ENCODE measurements at places on chromosomes 11 and 22. TPM values are rescaled to one million over a fixed set of nuclear protein-coding genes. Genes with fewer than 3 reads are reported as not detected.

The PHOX2A gene
- not detected for total RNA-seq

- H3K36me3 ChIP-seq = no peaks in the 10 kb centered on the region
- H3K27me3 ChIP-seq = no peaks in the 10 kb centered on the region
- H3K4me3 ChIP-seq = no peak overlapping the region
- H3K27ac ChIP-seq = no peak overlapping the region
- H3K4me1 ChIP-seq = no peaks in the 10 kb centered on the region
Measured at GRCh38 chr11:92638678-92639077, 330.8 kb upstream of the MTNR1B start.

The HORMAD2 gene
- total RNA-seq = not detected

GRCh38 chr11:134069426-134070341 lies 812 bp downstream of the JAM3 start:
- H3K4me3 ChIP-seq = peak overlapping the region; percentile 36
- peaks cover 13% of the 10 kb centered on the region for H3K27me3 ChIP-seq
- H3K4me1 ChIP-seq = 0 out of 2 replicates have a peak, but pooled peaks cover 2% of the 10 kb centered on the region
- no peaks in the 10 kb centered on the region for H3K36me3 ChIP-seq
- no peak overlapping the region for H3K27ac ChIP-seq

The SMARCB1 gene
- total RNA-seq = 91.8 TPM

GRCh38 chr22:42376711-42377554 lies 55.3 kb downstream of the NFAM1 start:
- peaks cover 3% of the 10 kb centered on the region for H3K27me3 ChIP-seq
- DNase-seq = no peak
- no peak overlapping the region for H3K4me3 ChIP-seq
- H3K4me1 ChIP-seq = no peaks in the 10 kb centered on the region
- no peak overlapping the region for H3K27ac ChIP-seq
- H3K36me3 ChIP-seq = no peaks in the 10 kb centered on the region

The AHNAK gene
- 306 TPM for total RNA-seq

DNA sequence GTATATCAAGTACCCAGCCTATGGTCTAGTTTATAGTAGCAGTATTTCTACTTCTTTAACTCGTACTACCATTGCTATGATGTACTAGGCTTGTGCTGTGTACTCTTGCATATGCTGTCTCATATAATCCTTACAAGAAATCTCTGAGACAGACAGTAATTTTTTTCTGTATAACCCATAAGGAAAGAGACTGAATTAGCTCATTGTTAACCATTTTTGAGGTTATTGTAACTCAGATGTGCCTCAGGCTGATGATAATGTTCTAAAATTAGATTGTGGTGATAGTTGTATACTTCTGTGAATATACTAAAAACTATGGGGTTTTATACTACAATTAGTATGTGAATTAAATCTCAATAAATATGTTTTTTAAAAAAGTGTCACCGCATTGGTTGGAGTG lies 112.2 kb upstream of the RRM1 start:
- no peak overlapping the region for H3K4me3 ChIP-seq
- no peak for DNase-seq
- no peaks in the 10 kb centered on the region for H3K27me3 ChIP-seq
- H3K36me3 ChIP-seq = no peaks in the 10 kb centered on the region
- H3K27ac ChIP-seq = no peak overlapping the region
- no peaks in the 10 kb centered on the region for H3K4me1 ChIP-seq

- DNase-seq = no peak
- no peak overlapping the region for H3K4me3 ChIP-seq
- H3K27me3 ChIP-seq = no peaks in the 10 kb centered on the region
- H3K27ac ChIP-seq = no peak overlapping the region
- no peaks in the 10 kb centered on the region for H3K36me3 ChIP-seq
- H3K4me1 ChIP-seq = no peaks in the 10 kb centered on the region
Measured at GRCh38 chr11:2342981-2343380, 34.1 kb upstream of the CD81 start.

DNA sequence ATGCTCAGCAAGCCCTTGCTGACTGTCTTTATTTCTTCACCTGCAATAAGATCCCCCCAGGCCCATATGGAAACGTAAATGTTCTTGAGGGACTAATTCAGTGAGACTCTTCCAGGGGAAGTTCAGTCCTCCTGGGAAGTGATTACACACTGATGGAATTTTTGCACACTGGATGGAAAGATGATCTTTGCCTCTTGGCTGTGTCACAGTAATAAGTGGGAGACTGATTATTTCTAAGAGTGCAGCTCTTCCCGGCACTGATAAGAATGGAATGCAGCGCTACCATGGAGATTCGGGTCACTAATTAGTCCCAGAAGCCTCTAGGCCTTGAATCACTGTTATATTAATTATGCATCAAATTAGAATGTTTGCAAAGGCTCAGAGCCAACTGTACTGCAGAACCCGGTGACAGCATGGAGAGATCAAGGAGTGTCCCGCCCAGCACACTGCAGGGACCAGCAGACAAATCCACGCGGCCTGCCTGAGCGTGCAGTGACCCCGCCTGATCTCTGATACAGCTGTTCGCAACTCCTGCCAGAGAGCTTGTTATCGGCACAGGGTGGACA lies 178.3 kb downstream of the SNX19 start:
- no peaks in the 10 kb centered on the region for H3K27me3 ChIP-seq
- no peak for DNase-seq
- no peaks in the 10 kb centered on the region for H3K36me3 ChIP-seq
- H3K4me1 ChIP-seq = peaks cover 9% of the 10 kb centered on the region
- no peak overlapping the region for H3K27ac ChIP-seq

The CLCF1 gene
- 6.9 TPM for total RNA-seq

The WNT11 gene
- total RNA-seq = not detected

DNA sequence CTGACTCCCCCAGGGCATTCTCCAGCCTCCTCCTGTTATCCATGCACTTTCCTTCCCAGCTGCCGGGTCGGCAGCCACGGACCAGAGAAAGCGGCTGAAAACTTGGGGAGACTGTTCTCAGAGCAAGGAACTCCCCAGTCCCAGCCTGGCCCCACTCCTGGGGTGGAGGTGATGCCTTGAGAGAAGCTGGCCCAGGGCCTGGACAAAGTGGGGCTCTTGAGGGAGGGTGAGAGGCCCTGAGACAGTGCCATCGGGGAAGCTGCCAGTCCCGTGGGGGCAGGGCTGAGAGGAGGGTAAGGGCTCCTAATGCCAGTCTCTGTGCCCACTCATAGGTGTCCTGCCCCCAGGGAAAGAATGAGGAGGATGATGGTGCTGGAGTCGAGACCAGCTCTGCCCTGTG lies 53.8 kb downstream of the FLRT1 start:
- H3K4me3 ChIP-seq = no peak overlapping the region
- H3K27me3 ChIP-seq = no peaks in the 10 kb centered on the region
- H3K27ac ChIP-seq = no peak overlapping the region
- no peak for DNase-seq
- H3K4me1 ChIP-seq = peaks cover 24% of the 10 kb centered on the region

- no peak overlapping the region for H3K4me3 ChIP-seq
- H3K27me3 ChIP-seq = no peaks in the 10 kb centered on the region
- no peak overlapping the region for H3K27ac ChIP-seq
- H3K36me3 ChIP-seq = no peaks in the 10 kb centered on the region
Measured at GRCh38 chr22:42263944-42264343, 6.5 kb downstream of the TCF20 start.

The C22orf15 gene
- total RNA-seq = not detected

- H3K4me3 ChIP-seq = no peak overlapping the region
- H3K4me1 ChIP-seq = no peaks in the 10 kb centered on the region
- DNase-seq = no peak
- no peaks in the 10 kb centered on the region for H3K36me3 ChIP-seq
- H3K27ac ChIP-seq = no peak overlapping the region
- H3K27me3 ChIP-seq = no peaks in the 10 kb centered on the region
Measured at GRCh38 chr11:1034001-1034400, 2.5 kb downstream of the MUC6 start.

GRCh38 chr11:12380565-12381325 lies 3.4 kb downstream of the PARVA start:
- no peak overlapping the region for H3K4me3 ChIP-seq
- DNase-seq = no peak
- no peaks in the 10 kb centered on the region for H3K27me3 ChIP-seq
- peaks cover 24% of the 10 kb centered on the region for H3K4me1 ChIP-seq
- H3K27ac ChIP-seq = no peak overlapping the region

DNA sequence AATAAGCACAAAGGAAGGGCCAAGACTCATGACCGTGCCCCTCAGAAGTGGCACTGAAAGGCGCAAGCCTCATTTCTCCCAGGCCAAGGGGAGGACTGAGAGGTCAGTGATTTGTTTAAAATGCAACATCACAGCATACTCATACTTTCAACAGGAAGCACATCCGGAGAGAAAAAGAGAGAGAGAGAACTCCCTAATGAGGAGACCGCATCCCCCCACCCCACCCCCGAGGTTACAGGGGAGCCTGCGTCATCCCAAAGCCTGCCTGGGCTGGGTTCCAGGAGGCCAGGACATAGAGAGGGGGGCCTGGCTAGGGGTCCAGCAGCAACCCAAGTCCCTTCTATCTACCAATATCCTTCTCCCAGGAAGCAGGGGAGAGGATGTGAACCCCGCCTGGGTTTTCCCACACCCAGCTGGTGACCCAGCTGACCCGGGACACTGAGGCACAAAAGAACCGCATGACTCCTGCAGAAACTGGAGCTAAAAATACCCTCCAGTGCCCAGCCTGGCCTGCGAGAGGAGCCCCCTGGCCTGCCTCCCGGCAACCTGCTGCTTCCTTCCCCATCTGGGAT lies 3.8 kb downstream of the CSNK1E start:
- DNase-seq = peak; percentile 96
- H3K4me3 ChIP-seq = peak overlapping the region; percentile 80
- peak overlapping the region; percentile 88 for H3K27ac ChIP-seq
- no peaks in the 10 kb centered on the region for H3K27me3 ChIP-seq

- H3K27ac ChIP-seq = peak overlapping the region; percentile 50
- no peak overlapping the region for H3K4me3 ChIP-seq
- H3K27me3 ChIP-seq = no peaks in the 10 kb centered on the region
Measured at GRCh38 chr22:32584650-32585049, 110.0 kb downstream of the FBXO7 start.

DNA sequence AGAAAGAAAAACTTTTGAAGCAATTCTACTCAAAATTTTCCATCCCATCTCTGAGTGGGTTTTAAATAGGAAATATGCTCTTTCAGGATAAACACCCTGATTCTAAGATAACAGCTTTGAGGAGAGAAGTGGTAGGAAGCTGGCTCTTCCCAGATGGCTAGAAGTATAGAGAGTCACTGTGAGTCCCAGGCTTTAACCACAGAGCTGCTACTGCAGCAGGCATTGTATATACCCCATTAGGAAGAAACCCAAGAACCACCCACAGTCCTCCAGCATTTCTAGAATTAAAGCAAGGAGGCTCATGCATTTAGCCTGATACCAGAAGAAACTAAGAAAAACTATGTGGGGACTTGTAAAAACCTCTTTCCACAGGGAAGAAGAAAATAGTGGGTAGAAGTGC lies 1405.6 kb upstream of the TENM4 start:
- no peaks in the 10 kb centered on the region for H3K4me1 ChIP-seq
- no peak overlapping the region for H3K27ac ChIP-seq
- DNase-seq = no peak
- no peaks in the 10 kb centered on the region for H3K27me3 ChIP-seq
- no peak overlapping the region for H3K4me3 ChIP-seq
- H3K36me3 ChIP-seq = no peaks in the 10 kb centered on the region

DNA sequence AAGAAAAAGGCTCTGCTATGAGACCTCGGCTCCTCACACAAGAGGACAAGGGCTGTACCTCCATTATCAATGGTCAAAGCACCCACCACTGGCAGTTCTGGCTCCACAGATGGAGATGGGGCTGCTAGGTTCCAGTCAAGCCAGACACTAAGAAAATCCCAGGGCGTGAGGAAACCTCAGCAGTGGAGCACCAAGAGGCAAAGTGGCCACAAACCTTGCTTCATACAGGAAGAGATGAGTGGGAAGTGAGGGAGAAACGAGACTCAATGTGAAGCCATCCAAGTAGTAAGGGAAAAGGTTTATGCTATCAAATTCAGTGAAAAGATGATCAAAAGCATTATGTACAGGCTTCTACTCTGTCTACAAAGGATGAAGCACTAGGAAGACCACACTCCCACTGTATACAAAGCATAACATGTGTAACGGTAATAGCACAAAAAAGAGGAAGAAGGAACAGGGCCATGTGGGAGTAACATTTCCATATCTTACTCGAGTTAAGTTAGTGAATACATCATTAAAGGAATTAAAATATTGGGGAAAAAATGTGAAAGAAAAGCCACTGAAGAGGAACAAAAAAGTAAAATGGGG lies 27.0 kb downstream of the POLDIP3 start:
- no peaks in the 10 kb centered on the region for H3K27me3 ChIP-seq
- no peak for DNase-seq
- H3K4me1 ChIP-seq = no peaks in the 10 kb centered on the region
- H3K27ac ChIP-seq = no peak overlapping the region
- peaks cover 86% of the 10 kb centered on the region for H3K36me3 ChIP-seq

DNA sequence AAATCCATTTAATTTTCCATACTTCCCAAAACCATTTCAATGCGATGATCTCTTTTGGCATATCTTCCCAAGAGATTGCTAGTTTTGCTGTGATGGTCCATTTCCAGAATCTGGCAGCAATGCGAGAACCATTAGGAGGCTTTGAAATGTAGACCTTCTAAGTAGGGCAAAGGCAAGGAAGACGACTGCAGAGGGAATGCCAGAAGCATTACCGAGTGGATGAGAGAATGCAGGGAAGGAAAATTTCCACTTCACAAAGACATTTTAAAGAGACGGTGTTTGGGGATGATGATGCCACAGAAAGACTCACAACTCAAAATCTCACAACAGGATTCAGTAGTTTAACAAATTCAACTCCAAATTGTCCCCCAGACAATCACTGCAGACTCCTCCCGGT lies 471 bp upstream of the CEP126 start:
- no peaks in the 10 kb centered on the region for H3K36me3 ChIP-seq
- H3K4me1 ChIP-seq = peaks cover 12% of the 10 kb centered on the region
- H3K27ac ChIP-seq = peak overlapping the region; percentile 59
- H3K27me3 ChIP-seq = no peaks in the 10 kb centered on the region
- no peak for DNase-seq
- peak overlapping the region; percentile 54 for H3K4me3 ChIP-seq

DNA sequence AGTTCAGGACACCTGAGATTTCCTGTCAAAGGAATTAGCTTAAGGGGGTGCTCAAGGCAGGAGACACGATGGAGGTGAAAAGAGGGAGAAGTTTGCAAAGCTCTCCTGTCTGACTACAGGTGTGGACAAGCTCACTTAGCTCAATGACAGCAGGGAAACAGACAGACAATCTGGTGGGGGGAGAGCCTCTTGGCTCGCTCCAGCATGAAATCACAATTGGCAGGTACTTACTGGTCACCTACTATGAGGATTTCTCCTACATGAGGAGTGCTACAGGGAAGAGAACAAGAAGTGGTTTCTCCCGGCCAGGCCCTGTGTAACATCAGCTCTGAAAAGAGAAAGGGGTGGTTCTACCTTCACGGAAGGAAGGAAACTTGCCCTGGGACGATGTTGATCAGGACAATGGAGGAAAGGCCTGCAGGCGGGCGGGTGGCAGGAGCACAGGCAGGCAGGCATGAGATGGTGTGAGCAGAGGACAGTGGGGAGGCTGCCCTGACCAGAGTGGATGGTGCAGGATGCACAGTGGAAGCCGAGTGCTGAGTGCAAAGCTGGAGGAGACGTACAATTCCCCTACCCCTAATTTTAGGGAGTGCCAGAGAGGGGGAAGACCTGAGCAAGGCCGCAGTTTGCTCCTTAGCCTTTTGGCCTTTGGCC lies 57.9 kb upstream of the CRTAM start:
- H3K27me3 ChIP-seq = no peaks in the 10 kb centered on the region
- H3K4me3 ChIP-seq = no peak overlapping the region
- no peak for DNase-seq
- no peaks in the 10 kb centered on the region for H3K36me3 ChIP-seq

The CDC42BPG gene
- total RNA-seq = not detected
